Kasumi-1 (cell line): ENCODE measurements at places on chromosomes 6 and 20.

- DNase-seq, result peak; percentile 23
Observed at GRCh38 chr6:33632558-33633039, 11.5 kb downstream of the ITPR3 start.

DNA sequence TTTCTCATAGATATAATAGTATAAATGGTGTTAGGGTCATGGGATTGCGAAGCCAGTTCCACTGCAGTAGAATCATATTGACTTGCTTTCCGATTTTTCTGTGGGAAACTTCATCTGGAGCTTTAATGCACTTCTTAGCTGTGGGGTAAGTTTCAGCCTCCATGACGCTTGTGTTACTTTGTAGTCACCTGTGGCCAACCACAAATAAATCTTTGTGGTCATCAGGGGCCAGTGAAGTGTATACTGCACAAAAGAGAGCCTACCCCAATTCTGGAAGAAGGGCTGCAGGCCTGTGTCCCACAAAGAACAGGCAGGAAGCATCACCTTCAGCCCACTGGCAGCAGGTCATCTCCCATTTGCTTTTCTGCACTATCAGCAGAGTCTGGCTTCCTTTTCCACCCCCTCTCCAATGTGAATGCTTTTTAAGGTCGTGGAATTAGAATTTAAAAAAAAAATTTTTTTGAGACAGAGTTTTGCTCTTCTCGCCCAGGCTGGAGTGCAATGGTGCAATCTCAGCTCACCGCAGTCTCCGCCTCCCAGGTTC, 32.0 kb downstream of the MTHFD1L start:
- no peak for DNase-seq

DNA sequence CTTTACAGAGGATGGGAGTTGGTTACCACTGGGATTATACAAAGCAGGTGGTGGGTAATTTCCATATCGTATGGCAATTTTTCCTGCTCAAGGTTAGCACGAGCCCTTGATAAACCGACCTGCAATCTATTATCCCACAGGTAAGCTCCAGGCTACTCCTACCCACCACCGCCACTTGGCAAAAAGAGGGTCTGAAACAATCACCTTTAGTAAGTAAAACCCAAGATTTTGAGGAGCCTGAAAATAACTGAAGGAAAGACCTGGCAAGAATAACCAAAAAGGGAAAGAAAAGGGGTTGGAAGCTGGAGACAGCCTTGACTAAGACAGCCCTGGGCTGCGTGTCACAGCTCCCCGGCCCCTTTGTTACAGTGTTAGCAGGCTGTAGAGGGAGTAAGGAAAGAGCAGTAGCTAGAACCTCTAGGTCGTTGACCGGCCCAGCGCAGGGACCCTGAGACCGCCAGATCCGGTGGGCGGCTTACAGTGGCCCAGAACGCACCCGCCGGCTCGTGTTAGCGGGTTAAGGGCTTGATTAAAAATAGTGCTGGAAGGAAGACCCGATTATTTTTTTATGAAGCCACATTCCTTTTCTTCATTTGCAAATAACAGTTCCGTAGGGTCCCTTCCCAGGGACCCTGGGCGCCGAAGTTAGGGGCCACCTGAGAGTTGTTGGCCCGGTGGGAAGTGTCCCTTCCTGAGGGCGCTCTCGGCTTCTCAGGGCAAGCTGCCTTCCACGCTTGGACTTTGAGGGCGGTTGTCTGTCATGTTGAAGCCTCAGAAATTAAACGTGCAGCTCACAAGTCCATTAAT, 30.5 kb downstream of the TFAP2B start:
- no peak for DNase-seq

- DNase-seq, result no peak
Observed at GRCh38 chr20:17992224-17992637, 23.4 kb downstream of the MGME1 start.

DNA sequence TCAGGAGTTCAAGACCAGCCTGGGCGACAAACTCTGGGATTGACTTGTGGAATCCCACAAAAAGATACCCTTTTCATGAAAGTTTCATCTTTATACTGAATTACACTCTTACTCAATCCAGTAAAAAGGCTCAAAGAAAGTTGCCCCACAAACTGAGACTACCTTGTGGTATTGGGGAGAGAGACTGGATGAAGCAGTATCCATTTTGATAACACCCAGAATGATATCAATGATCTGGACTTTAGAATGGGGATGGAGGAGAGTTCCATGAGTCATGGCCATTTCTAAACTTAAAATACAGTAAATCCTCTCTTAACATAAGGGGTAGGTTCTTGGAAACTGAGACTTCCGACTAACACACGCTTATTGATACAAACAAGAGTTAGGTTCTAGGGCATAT, 4.7 kb downstream of the STAU1 start:
- DNase-seq, result no peak

- DNase-seq, result peak; percentile 71
Observed at GRCh38 chr20:48827855-48828733, at the start of gene PREX1. Gene PREX1 (minus strand): TSS chr20:48827999. CDS start chr20:48827860, 139 bp downstream.

- no peak for DNase-seq
Observed at GRCh38 chr6:135871296-135871695, 19.8 kb downstream of the PDE7B start.

DNA sequence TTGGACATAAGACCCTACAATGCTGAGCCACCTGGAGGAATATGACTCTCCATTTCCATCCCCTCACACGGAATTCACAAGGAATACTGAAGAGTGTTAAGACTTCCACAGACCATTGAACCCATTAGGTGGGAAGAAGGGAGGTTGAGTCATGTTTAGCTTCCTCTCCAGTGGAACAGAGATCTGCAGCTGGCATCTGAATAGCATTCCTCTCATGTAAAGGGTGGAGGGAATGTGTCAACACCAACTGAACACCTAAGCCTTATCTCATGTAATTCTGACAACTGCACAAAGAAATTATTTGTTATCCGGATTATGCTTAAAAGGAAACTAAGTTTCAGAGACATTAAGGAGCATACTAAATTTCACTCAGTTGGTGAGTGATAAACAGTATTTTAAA, 705.9 kb downstream of the MAFB start:
- no peak for DNase-seq

DNA sequence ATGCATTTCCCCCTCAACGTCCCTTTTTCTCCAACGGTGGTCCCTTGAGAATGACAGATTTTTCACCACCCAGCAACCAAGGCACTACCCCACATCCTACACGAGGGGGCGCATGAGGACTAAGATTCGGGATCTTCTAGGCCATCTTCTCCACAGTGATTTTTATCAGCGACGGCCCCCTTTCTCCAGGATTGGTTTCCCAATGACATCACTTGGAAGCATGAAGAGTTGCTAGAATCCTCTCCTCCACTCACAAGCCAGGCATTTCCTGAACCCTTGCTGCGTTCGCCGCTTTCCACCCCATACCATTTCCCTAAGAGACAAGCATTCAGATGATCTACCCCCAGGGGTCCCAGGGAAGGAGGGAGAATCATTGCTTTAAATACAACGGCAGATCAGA, 252.0 kb downstream of the HIVEP2 start:
- peak; percentile 61 for DNase-seq

DNA sequence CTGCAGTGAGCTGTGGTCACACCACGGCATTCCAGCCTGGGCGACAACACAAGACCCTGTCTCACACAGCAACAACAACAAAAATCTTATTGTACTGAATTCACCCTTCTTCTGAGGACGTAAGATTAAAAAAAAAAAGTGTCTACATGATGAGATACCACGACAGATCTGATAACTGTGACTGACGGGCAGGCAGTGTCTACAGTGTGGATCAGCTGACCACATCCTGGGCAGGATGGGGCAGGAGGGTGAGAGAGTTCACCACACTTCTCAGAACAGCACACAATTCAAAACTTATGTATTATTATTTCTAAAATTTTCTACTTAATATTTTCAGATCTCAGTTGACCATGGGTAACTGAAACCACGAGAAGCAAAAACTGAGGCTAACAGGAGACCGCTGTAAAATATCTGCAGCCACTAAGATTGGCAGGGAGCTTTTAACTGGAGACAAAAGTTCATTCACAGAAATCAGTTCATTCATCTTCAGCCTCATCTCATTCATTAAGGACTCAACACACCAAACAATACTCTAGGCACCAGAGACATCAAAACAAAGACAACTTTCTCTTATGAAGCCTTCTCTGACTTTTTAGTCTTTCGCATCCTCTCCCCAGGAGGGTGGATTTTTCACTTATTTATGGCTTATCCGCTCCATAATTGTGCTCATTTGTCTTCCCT, 15.7 kb upstream of the NHSL1 start:
- DNase-seq, result no peak

- DNase-seq, result no peak
Observed at GRCh38 chr6:44915111-44915510, 413.0 kb upstream of the RUNX2 start.

DNA sequence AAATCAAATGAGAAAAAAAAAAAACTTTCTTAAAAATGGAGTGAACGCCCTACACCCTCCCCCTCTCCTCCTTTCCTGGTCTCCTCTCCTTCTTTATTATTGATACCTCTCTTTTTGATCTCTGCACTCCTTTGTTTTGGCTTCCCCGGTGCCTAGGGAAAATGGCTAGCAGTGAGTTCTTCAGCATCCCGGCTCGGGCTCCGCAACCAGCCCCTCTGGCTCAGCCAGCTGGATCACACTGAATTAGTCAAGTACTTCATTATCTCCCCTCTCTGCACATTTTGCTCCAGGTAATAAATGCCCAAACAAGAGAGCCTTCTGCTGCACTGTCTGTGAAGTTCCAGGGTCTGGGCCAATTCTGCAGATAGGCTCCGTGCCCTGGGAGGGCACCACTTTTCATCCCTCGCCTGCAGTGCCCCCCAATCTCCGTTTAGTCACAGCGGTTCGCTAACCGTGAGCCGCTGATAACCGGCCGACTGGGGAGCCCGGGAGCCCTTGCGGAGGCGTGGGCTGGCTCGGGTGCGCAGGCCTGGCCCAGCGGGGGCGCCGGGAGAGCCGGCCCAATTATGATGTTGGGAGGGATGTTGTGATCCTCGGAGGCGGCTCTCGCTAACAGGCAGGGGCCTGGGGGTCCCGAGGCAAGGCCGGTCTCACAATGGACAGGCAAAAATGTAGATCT, 301.9 kb downstream of the TFAP2A start:
- DNase-seq, result no peak

- DNase-seq, result no peak
Observed at GRCh38 chr6:56868687-56869086, 86.2 kb upstream of the BEND6 start.

- no peak for DNase-seq
Observed at GRCh38 chr20:35551503-35551902, 9.6 kb downstream of the ERGIC3 start.

GRCh38 chr6:48016020-48016755, 94.8 kb downstream of the PTCHD4 start:
- DNase-seq, result no peak

DNA sequence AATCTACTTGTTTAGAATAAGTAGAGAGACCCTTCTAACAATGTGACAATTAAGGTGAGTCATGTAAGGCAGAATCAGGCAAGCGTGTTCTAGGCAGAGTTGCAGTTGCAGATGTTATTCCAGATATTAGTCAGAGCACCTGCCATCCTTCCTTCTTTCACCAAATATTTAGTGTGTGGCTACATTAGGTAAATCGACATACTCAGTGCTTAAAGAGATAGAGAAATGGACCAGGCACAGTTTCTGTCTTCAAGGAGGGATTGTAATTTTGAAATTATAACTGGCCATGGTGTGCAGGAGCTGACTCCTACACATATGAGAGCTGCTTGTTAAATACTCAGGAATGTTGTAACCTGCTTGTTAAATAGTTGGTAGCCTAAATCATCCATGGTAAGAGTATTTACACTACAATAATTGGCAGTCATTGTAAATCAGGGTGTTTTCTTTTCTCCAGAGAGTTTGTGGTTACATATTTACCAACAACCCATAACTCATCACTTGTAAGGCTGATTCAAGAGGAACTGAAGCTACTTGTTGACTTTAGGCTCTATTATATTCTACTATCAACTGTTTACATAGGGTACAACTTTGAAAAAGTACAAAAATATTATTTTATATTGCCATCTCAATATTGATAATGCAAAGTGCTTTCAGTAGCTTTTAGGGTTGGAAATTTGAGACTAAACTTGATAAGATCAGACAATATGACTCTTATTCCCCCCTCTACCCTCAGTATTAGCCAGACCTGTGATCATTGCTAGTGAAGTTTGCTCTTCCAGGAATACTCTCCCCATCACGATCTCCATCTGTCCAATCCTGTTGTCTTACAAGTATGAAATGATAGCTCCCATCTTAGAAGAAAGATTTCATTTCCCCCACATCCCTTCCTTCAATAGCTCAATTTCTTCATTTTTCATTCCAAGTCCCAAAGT, 607.1 kb downstream of the COL12A1 start:
- no peak for DNase-seq

DNA sequence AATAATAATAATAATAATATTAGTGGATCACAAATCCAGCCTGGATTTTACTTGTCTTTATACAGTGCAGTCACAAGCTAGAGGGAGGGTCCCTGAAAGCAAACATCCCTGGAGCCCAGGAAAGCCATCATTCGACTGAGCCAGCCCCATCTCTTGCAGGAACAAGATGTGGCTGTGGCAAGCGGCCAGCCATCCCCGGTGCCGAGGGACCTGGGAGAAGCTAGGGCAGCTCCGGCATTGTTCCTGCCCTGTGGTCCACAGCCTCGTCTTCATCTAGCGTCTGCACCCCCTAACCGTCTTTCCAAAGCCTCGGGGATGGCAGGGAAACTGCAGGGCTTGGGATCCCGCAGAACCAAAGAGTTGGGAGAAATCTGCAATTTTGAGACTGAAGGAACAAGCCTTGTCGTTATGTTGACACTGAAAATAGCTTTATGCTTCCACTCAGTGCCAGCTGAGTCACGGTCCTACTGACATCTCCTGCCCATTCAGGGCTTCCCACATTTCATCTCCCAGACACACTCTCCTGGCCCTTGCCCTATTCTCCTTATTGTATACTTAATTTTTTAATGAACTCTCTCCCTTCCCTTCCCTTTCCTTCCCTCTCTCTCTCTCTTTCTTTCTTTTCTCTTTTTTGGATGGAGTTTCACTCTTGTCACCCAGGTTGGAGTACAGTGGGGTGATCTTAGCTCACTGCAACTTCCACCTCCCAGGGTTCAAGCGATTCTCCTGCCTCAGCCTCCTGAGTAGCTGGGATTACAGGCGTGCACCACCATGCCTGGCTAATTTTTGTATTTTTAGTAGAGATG, 62.5 kb upstream of the ZNFX1 start:
- DNase-seq, result no peak

GRCh38 chr6:111521497-111522270, 38.7 kb upstream of the REV3L start:
- no peak for DNase-seq

GRCh38 chr6:75603106-75603420, 1.4 kb downstream of the SENP6 start:
- no peak for DNase-seq

DNA sequence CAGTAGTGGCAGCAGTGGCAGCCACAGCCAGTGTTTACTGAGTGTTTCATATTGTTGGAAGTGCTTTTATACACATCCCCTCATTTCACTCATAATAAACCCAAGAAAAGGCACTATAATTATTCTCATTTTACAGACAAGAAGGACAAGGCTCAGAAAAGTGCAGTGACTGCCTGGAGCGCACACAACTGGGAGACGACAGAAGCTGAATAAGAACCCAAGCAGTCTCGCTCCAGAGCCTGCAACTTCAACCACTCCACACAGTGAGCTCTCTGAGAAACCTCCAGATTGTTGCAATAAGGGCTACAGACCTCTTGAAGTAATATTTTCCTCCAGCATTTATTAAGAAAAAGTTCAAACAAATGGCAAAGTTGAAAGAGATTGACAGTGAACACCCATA, 76.9 kb downstream of the PLCG1 start:
- DNase-seq, result no peak

GRCh38 chr6:35687658-35688604, 784 bp downstream of the FKBP5 start:
- peak; percentile 74 for DNase-seq

- no peak for DNase-seq
Observed at GRCh38 chr6:31972709-31973350, 892 bp upstream of the DXO start.

GRCh38 chr20:54272901-54273488, 65.1 kb downstream of the PFDN4 start:
- DNase-seq, result no peak
